Choroid plexus epithelial cell (primary cell): ENCODE measurements at places on chromosomes 4 and X.
A peak's percentile ranks its signal among the peaks of the same experiment; 100 is the strongest.

GRCh38 chrX:47366041-47366722 lies 4.2 kb upstream of the ZNF157 start:
- peak; percentile 81 for DNase-seq

DNA sequence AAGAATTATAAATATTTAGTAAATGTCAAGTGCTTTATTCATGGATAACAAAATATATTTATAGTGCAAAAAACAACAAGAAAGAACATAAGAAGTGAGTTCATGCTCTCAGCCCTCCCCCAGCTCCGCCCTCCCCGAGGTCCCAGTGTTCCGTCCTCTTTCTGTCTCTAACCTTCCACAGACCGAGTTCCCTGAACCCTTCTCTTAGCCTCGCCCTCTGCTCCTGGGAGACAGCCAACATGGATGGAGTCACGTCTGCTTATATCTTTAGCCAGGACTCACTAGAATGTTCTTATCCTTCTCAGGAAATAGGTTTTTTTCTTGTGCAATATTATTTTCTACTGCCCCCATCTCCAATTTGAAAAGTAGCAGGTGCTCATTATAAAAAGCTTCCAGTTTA lies 40.1 kb upstream of the HELT start:
- peak; percentile 22 for DNase-seq

- no peak for DNase-seq
These were observed 601.1 kb downstream of the ANKRD50 start for GRCh38 chr4:124111411-124111810.

GRCh38 chr4:16852228-16852627 lies 46.2 kb downstream of the LDB2 start:
- no peak for DNase-seq

- no peak for DNase-seq
These were observed 89.4 kb downstream of the AMMECR1 start for GRCh38 chrX:110228453-110228852.

DNA sequence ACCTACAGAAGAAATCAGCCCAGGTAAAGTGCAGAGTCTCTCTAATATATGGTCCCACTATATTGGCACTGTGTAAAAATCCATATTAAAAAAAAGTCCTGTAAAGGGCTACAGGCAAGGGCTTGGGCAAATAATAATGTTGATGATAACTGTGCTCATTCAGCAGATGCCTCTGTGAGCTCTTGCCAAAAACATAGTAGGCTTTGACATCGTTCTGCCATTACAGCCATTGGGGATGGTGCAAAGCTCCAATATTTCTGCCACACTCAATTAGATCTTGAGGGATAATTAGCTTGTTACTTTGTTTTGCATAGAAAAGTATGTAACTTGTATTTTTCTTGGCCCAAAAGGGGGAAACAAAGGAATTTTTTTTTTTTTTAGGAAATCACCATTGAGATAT lies 645.5 kb upstream of the FAM241A start:
- no peak for DNase-seq

- DNase-seq, result no peak
These were observed 324.6 kb downstream of the BCOR start for GRCh38 chrX:39773150-39773549.

DNA sequence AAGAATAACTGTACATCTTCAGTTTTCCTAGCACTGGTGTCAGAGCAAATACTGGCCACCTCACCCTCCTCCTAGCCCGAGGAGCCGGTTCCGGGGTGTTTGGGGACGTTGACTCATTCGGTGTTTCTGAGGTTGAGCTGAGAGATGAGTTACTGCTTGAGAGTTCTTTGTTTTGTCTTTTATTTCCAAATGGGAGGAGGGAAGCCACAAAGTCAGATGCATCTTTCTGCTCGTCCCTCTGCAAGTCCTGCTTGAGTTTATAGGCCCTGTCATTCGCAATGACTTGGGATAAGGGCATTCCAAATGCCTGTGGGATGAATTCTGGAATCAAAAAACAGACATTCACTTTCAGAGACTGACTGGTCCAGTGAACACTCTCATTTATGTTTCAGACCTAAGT lies 77.5 kb downstream of the HCCS start:
- peak; percentile 15 for DNase-seq

- no peak for DNase-seq
These were observed 42.0 kb upstream of the PJA1 start for GRCh38 chrX:69207216-69207615.

- no peak for DNase-seq
These were observed 30.0 kb downstream of the MND1 start for GRCh38 chr4:153374442-153374841.

- DNase-seq, result no peak
These were observed 509.7 kb downstream of the INPP4B start for GRCh38 chr4:142336251-142336934.

DNA sequence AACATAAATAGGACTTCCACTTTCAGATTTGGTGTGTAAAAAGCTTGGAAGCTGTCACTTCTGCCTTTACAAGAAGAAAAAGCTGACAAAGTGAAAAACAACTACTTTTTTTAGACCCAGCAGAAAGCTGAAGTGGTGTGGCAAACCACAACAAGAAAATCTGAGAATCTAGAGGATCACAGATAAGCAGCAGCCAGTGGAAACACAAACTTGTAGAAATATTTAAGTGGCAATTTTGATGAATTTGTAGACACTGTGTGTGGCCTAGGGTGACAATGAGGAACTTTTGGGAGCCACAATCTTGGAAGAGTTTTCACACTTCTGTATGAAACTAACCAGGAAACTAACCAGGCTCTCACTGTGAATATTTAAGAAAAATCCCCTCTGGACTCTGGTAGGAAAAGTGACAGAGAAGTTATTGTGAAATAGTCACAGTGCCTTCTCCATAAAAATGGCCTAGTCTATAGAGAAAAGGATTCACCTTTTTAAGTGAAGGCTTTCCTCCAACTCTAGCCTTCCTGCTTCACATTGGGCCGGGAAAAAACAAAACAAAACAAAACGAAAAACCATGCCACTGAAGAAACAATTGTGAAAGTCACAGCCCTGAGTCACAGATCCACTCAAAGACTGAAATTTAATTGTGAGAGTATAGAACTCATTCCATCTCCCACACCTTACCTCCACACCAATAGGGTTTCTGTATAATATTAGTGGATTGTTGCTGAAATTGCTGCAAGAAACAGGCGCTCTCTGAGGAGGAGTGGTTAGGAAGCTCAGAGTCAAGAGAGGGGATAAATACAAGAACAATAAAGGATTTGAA lies 26.7 kb upstream of the GUCY1A1 start:
- peak; percentile 3 for DNase-seq

GRCh38 chr4:3321295-3321889 lies 28.6 kb downstream of the RGS12 start:
- DNase-seq, result no peak

DNA sequence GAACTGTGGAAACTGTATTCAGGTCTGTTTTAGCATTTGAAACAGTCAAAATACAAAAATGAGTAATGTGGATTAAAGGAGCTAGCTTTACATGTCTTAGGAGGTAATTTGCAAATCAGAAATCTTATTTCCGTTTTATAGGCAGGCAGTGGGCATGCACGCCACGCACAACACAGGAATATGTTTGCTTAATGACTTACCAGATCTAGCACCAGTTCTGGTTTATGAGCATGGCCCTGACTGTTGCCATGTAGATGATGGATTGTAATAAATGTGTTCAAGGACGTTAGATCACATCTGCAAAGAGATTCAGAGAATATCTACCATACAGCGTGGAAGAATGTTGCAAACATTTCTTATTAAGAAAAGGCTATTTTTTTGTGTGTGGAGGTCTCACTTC lies 344.5 kb upstream of the NR3C2 start:
- DNase-seq, result no peak

GRCh38 chr4:20271950-20272349 lies 20.2 kb downstream of the SLIT2 start:
- DNase-seq, result no peak

- no peak for DNase-seq
These were observed 105.0 kb downstream of the MFAP3L start for GRCh38 chr4:169921237-169921636.

DNA sequence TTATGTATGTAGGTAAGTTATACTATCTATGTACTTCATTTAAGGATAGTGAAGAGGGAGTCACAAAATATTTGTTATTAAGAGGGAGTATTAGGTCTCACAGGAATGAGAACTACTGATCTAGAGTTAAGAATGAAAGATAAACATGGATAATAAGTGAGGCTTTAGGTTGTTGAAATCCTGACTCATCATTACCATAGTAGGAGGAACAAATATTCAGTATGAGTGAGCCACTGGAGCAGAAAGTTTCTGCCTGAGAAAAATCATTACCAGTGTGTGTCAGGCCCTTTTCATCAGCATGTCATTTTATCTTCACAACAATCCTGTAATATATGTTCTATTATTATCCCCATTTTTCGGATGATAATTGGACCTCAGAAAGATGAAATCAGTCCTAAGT lies 27.2 kb upstream of the IGSF1 start:
- no peak for DNase-seq

- peak; percentile 36 for DNase-seq
These were observed 142.1 kb upstream of the FTHL17 start for GRCh38 chrX:31213941-31214340.
